HCT116 (cell line): ENCODE measurements at places on chromosomes 2 and 18.

GRCh38 chr2:170030040-170030439, 147.9 kb upstream of the MYO3B start:
- no peak for DNase-seq

GRCh38 chr2:39587168-39587567, 78.5 kb upstream of the TMEM178A start:
- DNase-seq, result no peak

DNA sequence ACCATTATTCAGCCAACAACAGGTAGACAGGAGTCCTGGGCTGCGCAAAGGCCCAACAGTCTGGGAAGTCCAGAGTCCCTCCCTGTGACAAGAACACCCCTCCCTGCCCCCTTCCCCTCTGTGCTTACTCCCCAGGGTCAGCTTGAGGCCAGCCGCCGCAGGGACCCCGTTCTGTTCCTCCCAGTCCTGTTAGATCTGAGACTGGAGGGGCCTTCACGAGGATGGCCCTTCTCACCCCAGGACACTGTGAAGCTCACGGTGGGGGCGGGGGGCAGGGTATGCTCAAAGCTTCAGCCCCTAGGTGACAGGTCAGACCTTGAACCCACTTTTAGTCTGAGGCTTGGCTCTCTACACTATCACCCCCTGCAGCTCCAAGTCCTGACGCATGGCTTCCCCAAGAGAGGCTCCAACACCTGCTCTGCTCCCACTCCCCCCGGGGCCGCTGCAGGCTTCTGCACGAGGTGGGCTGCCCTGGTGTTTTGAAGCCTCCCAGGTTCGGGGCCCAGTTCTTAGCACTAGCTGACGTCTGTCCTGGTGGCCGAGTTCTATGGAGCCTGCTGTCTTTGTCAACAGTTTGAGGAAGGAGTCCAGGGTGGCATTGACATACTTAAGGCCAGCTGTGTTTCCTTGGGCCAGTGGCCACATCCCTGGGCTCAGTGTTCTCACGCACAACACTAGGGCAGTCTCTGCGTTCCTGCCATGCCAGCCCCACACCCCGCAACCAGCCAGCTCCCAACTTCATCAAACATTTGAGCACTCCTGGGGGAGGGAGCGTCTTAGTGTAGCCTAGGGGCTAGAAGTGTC, 37.2 kb upstream of the HPCAL1 start:
- no peak for DNase-seq

DNA sequence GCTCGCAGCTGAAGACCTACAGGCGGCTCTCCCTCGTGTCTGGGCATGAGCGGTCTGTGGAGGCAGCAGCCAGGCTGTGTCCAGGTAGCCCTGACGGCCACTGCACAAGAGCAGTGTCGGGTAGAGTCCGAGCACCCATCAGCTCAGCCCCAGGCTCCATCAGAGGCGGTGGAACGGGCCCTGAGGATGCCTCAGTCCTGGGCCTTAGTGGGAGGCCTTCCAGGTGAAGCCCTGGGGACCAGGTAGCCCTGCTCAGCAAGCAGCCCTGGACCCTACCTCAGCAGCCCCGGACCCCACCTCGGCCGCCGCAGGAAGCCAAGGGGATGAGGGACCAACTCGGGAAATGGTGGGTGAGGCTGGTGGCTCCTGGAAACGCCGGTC, 21.3 kb upstream of the KLF11 start:
- DNase-seq, result no peak

- no peak for DNase-seq
These were observed 26.5 kb upstream of the ZNF516 start for GRCh38 chr18:76521417-76522121.

DNA sequence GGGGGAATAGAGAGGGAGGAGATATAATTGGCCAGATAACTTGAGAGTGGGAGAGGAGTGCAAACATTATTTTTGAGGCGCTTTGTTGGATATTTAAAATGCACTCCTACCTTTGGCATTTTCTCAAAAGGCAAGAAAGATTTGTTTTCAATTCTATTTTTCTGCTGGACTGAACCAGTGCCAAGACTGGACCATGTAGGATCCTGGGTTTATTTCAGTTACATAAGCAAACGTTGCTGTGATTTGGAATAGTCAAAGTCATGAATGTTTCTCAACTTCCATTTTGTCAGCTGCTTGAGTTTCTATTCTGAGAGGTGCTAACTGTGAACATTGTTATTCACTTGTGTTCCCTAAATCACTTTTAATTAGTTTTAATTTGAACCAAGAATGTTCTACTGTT, 8.9 kb upstream of the CHRNA1 start:
- no peak for DNase-seq

GRCh38 chr18:22324191-22325131, 93.3 kb downstream of the CTAGE1 start:
- DNase-seq, result no peak

DNA sequence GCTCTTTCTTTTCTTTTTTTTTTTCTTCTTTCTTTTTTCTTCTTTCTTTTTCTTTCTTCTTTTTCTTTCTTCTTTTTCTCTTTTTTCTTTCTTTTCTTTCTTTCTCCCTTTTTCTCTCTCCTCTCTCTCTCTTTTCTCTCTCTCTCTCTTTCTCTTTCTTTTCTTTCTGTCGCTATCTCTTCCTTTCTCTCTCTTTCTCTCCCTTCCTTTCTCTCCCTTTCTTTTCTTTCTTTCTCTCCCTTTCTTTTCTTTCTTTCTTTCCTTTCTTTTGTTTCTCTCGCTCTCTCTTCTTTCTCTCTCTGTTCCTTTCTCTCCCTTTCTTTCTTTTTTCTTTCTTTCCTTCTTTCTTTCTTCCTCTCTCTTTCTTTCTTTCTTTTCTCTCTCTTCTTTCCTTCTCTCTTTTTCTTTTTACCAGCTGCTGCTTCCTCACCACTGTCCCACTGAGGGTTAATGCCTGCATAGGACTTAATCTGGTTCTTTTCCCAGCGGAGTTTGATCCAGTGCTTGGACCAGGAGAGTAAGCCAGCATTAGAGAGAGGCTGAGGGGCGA, 145.4 kb upstream of the SIX2 start:
- no peak for DNase-seq

GRCh38 chr18:52219102-52219501, 120.9 kb upstream of the DCC start:
- DNase-seq, result no peak

- DNase-seq, result peak; percentile 24
These were observed 3.2 kb downstream of the TEKT4 start for GRCh38 chr2:94874277-94874997.

DNA sequence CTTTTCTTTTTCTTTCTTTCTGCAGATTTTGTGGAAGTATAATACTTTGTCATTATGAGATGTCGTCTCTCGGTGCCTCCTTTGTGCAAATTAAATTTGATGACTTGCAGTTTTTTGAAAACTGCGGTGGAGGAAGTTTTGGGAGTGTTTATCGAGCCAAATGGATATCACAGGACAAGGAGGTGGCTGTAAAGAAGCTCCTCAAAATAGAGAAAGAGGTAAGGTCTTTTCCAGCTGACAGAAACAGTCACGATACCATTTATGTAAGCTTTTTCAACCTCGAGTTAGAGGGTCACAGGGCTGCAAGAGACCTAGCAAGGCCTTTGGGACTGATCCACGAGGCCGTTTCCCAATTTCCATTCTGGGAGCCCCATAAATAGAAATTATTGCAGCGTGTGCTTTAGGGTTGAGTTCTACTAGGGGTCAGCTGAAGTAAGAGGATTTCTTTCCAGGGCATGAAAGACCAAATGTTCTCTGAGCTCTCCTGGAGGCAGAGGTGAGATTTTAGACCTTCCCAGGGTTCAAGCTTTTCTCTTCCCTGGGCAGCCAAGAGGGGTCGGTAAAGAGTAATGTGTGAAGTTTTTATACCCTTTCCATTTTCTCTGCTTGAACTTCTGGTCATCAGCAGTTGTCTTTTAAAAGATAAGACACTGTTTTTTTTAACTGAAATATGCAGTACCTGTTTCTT, 15.5 kb downstream of the MAP3K20 start:
- DNase-seq, result no peak

GRCh38 chr2:232846055-232846454, 24.0 kb upstream of the SNORC start:
- DNase-seq, result no peak

- DNase-seq, result no peak
These were observed 254.2 kb downstream of the GALNT13 start for GRCh38 chr2:154125891-154126290.

- no peak for DNase-seq
These were observed 1.6 kb downstream of the SMAD7 start for GRCh38 chr18:48949050-48949605.

DNA sequence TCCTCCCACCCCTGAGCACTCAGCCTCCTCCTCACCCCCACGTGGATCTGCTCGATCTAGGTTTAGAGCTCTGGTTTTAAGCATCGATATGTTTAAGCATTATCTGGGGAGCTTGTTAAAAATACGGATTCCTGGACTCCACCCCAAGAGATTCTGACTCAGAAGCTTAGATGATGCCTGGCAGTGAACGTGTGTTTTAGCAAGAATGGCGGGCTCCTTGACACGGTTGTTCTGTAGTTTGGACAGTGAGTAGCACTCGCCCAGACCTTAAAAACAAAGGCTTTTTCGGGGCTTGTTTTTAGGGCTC, 47.3 kb downstream of the LDLRAD4 start:
- DNase-seq, result no peak

DNA sequence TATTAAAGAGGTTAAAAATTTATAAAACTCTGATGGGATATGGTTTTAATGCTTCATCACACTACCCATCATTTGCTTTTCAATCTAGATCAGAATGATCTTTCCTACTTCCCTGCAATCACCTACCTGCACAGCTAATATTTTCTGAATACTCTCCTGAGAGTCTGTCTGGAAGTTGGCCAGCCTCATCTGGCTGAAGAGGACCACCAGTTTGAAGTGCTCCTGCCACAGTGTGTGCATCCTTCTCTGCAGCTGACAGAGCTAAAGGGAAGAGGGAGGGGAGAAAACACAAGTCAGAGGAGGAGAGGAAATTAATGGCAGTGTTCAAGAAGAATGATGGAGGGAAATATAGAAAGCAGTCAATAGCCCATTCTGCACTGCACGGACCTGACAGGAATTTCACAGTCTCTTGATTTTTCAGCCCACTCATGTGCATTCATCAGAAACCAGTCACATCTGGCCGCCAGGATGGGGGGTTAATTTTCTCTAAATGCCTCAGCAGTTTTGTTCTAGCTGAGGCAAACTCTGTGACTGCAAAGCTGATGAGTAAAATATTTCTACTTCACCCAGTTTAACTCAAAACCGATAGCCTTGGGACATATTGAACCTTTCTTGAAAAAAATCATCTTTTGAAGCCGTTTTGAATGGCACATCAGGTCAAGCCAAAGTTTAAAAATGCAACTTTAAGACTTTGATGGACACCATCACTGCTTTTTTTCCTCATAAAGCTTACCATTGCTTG, 201.8 kb upstream of the KLHL14 start:
- DNase-seq, result no peak

- no peak for DNase-seq
These were observed 439.1 kb upstream of the ID2 start for GRCh38 chr2:8242739-8243138.

DNA sequence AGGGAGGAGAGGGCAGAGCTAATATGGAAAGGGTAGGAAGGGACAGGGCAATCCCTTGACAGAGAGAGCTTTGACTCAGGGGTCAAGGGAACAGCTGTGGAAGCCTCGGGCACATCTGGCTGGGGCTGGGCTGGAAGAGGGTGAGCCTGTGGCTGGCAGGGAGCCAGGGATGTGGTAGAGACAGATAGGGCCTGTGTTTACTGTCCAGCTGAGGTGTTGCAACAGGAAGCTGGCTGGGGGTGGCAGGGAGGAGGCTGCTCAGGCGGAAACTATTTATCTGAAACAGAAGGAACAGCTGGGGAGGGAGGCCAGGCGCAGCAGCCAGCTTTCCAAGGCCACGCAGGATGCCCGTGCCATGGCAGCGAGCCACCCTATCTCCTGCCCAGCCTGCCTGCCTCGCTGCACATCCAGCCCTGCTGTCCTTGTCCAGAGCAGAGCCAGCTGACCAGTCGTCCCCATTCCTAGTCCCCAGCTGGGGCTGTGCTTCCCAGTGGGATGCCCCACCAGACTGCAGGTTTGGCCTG, 264.7 kb downstream of the CYP26B1 start:
- peak; percentile 21 for DNase-seq

DNA sequence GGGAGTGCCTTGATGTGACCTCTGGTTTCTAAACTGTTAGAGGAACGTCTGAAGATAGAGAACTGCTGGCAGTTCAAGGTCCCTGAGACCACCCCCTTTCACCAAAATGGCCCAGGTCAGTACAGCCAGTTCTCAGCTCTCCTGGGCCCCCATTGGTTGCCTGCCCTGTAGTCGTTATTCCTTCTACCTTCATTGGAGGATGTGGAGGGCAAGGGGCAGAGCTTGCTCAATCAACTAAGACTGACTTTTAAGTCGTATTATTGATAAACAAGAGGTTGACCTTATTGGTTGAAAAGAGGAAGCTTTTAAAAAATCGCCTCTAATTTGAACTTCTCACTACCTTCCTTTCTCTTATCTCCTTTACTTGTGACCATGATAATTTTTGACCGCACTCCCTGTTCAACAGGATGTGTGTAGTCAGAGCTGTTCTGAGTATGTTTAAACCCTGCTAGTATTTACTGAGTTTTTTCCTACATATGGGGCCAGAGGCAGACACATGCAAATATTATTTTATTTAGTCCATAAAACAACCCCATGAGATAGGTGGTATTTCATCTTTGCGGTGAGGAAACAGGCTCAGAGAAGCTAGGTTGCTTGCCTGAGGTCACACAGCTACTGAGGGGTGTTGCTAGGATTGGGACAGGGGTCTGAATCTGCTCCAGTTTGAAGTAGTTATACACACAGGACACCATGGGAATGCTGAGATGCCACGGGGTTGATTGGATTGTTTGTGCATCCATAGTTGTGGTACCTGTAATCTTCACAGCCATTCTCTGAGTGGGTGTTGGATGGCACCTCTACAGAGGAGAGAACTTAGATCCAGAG, 65.9 kb downstream of the TMEM247 start:
- no peak for DNase-seq

DNA sequence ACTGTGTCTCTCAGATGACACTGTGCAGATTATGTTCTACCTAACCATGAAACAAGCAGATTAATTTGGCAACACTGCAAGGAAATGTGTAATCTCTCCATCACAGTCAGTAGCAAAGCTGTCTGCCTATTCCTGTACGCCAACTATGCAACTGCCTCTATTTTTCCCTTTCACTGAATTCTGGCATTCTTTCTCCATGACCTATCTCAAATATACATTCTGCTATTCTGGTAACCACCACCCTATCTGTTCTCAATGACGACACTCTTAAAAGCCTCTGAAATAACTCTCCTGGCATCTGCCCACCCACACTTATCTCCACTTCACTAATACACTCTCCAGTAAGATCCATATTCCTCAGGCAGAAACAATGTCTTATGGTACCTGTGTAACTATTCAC, 78.7 kb downstream of the ABCA12 start:
- no peak for DNase-seq

DNA sequence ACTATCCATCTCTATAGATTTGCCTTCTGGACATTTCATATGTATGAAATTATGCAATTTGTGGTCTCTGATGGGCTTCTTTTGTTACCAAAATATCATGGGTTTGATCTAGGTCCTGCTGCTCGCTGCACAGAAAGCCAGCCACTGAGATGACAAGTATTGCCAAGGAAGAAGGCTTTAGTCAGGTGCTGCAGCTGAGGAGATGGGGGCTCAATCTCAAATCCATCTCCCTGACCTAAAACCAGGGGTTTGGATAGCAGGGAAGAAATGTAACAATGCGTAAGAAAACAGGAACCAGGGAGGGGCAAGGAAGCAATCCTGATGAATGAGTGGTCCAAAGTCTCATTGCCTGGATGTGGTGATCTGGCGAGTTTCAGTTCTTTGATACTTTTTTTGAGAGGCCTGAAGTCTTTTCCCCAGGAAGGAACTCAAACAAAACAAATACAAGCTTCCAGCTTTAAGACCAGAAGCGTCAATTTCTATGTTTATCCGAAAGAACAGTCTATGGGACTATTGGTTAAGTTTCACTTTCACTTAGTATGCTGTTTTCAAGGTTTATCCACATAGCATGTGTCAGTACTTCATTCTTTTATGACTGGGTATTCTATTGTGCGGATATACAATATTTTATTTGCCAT, 3.4 kb upstream of the CKAP2L start:
- DNase-seq, result no peak
